Stimulated activated CD8-positive, alpha-beta memory T cell treated with anti-CD3 and anti-CD28 coated beads, Interleukin-4, amount 100 ng/mL, for 1 hour (primary cell): ENCODE measurements at places on chromosomes 2 and 18.

DNA sequence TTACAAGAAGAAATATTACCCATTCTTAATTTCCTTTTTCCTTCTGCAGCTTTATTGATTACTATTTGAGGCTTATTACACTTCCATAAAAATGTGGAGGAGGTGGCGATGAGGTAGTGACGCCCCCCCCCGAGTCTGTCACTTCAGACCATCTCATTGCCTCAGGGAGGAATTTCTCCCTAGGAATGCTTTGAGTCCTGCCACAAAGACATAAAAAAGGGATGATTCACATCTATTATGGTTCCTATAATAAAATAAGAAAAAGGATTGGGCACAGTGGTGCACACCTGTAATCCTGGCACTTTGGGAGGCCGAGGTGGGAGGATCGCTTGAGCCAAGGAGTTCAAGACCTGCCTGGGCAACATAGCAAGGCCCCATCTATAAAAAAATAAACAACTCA lies 93.7 kb downstream of the AOX1 start:
- no peak for DNase-seq

- no peak for DNase-seq
Observed at GRCh38 chr2:186972281-186972970, 123.5 kb upstream of the ZSWIM2 start.

- no peak for DNase-seq
Observed at GRCh38 chr2:49043405-49043982, 110.8 kb downstream of the FSHR start.

- DNase-seq, result no peak
Observed at GRCh38 chr2:30194421-30194820, 36.9 kb upstream of the LBH start.

- DNase-seq, result no peak
Observed at GRCh38 chr2:190409616-190410015, 1.5 kb downstream of the MFSD6 start.
